Right cardiac atrium (tissue), 5 donors: ENCODE measurements at places on chromosomes 11 and 22.

DNA sequence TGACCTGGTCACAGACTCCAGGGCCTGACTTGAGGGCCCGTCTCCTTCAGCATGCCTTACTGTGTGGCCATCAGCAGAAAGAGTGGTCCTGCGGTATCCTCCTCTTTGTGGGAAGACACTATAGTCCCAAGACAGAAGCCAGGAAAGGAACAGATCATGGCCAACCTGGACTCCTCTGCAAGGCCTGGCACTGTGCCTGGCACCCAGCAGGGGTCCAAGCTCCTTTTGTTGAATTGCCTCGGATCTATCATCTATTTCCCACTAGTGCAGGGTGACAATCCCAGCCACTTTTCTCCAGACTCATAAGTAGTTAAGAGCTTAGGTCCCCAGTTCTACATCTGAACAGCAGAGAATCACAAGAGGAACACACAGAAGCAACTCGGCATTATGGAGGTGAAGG, 27.0 kb downstream of the DSCAML1 start:
- DNase-seq = no peak

DNA sequence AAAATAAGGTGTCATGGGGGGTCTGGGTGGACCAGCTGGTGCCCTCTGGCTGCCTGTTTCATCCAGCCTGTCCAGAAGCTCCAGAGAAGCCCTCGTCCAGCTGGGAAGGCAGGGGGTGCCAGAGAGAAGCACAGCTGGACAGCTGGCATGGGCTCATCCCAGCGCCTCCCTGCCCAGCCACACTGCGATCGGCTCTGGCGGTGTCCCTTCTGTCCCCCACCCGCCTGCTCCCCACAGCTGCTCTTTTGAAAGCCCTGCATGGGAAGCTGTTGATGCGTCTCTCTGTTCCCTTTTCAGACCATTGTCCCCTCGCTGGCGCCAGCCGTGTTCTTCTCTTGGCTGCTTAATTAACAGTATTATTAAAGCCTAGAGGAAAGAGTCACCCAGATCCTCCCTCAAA, 86.5 kb downstream of the MN1 start:
- DNase-seq = no peak

DNA sequence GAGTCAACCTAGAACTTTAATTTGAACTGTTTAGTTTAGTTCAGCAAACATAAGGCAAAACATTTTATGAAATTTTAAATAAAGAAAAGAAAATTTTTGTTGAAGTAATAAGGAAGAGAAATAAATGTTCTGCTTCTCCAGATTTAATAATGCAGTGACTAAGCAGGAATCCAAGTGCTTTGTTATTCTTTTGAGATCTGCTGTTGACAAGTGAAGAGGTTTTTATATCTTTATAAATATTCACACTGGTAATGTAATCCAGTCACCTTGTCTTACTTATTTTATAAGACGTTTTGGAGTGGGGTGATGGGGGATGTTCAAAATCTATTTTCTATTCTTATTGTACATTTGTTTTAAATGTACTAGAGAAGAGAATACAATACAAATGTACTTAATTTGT, 725.9 kb upstream of the CCDC179 start:
- no peak for DNase-seq

DNA sequence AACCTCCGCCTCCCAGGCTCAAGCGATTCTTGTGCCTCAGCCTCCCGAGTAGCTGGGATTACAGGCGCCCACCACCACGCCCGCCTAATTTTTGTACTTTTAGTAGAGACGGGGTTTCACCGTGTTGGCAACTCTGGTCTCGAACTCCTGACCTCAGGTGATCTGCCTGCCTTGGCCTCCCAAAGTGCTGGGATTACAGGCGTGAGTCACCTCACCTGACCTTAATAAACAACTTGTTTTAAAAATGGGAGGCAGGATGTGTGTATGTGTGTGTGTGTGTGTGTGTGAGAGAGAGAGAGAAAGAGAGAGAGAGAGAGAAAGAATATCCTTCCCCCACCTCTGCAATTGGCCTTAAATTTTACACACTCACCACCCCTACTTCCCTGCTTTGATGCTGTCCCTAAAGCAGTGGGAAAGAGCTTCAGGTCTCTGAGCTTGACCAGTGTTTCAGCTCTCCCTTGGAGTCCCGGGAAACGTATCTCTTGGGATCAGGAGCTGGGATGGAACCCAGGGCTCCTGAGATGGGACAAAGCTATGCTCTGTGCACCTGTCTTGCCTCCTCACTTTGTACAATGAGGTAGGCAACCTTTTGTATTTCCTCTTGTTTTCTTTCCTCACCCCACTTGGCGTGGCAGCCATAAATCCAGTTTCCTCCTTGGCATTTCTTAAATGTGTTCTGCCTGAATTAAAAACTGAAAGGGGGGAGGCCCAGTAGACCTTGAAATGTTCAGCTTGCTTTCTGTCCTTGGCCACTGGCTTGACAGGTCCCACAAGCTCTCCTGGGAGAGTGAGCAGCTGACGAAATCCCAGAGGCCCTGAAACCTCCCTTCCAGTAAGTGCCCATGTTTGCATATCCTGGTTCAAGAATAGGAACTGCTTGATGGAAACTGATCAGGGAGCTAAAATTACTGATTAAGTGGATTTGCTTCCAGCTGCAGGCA, 17.8 kb upstream of the XBP1 start:
- DNase-seq = no peak

DNA sequence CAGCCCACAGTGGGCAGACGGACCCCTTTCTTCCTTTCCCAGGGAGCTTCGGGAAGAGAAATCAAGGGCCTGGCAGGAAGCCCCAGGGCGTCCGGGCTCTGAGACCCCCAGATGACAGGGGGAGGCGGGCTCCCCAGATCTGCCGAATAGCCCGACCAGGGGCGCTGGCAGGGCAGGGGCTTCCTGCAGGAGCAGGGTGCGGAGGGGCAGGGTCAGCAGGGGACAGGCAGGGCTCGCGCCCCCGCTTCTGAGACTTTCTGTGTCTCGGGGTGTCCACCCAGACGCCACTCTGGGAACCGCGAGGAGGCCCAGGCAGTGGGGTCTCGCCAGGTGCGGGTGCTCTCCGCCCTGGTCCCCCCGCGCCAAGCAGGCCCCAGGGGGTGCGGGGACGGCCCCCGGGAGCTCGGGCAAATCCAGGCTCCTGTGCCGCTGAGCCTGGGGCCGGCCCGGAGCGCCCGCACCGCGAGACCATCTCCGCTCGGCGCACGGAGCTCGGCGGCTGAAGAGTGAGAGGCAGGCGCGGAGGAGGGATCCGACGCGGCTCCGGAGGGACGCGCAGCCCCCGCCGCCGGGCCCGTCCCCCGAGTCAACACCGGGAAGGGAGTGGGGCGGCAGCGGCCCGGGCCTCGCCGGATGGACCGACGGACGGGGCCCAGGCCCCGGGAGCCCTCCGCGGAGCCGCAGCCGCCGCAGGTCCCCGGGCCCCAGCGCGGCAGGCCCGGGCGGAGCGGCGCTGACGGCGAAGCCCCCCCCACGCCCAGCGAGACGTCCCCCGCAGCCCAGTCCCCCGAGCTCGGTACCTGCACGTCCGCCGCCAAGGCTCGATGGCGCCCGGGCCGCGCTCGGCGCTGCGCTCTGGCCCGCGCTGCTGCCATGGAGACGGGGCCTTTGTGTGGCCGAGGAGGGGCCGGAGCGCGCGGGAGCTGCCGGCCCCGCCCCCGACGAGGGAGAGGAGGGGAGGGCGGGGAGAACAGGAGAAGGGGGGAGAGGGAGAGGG, at the start of gene PLXNB2:
PLXNB2 (minus strand) TSS at position 894 of the 997 bp plus-strand sequence. CDS start 17,062 bp downstream, outside the sequence.
- DNase-seq = peak; percentile 95

DNA sequence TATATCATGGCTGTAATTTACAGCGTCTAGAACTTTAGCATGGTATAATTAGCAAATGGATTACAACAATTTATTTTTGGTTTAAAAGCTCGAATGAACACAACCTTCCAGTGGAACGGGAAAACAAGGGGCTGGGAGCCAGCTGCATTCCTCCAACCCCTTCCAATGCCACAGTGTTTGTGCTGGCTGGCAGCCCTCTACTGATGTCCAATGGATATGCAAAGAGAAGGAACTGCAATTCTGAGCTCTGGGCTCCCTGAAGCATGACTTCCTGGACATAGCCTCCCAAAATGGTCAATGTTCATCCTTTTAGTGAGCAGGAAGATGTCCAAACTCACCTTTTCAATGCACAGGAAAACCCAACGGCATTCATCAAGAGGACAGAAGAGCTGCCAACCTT, 288.3 kb downstream of the TENM4 start:
- DNase-seq = no peak

DNA sequence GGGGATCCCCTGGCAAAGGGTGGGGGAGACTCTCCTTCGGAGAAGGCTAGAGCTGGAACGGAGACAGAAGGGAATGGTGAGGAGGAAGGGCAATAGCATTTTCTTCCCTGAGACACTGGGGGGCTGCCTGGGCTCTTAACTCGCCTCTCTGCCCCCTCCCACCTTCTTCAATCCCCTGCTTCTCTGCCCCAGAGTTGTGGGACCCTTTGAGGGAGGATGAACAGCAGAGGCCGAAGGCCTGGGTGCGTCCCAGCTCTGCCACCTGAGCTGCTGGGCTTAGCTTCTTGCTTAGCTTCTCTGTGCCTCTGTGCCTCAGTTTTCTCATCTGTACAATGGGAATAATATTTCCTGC, 72.4 kb downstream of the RTL6 start:
- DNase-seq = no peak

- DNase-seq = no peak
Measured at GRCh38 chr22:40678493-40679248, 613 bp upstream of the MCHR1 start.

GRCh38 chr11:65051398-65051858, 6.9 kb downstream of the NAALADL1 start:
- DNase-seq = no peak

DNA sequence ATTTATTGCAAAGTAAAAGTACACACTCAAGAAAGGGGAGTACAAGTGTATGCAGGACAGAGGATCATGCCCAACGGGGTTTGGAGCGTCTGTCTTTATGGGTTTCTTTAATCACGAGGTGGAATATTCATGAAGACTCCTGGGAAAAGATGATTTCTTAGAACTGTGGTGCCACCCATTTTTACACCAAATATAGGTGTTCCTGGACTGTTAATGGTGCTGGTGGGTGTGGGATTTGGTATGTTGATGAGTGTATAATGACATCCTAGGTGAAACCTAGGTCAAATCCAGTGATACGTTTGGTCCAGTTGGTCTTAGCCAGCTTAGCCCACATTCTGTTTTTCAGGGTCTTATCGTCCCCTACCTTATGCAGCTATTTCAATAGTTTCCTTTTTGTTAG, 21.1 kb downstream of the ANO3 start:
- no peak for DNase-seq

- DNase-seq = peak; percentile 62
Measured at GRCh38 chr11:70343636-70344035, 54.7 kb upstream of the CTTN start.

- DNase-seq = peak; percentile 63
Measured at GRCh38 chr11:14538271-14538925, 18.2 kb upstream of the PSMA1 start.

- no peak for DNase-seq
Measured at GRCh38 chr11:117792241-117792640, 4.8 kb downstream of the DSCAML1 start.

GRCh38 chr22:35645646-35646045, 2.6 kb upstream of the APOL6 start:
- peak; percentile 41 for DNase-seq

- no peak for DNase-seq
Measured at GRCh38 chr11:76376746-76377558, 4.0 kb downstream of the THAP12 start.

DNA sequence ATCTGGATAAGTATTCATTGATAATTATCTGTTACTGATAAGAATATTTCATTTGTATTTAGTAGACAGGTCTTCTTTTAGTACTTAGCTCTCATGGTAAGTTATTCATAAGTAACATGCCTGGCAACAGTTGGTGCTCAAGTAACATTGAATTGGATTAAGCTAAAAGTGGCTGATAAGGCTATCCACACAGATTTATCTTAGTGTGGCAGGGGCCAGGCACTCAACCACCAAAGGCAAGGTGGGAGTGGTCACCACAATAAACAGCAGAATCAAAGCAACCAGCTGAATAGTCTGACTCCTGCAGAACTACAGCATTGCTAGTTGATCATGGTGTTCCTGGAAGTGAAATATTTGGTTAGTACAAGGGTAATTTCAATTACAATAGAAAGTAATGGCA, 33.0 kb upstream of the NARS2 start:
- no peak for DNase-seq

GRCh38 chr22:23193882-23194281, 13.6 kb downstream of the BCR start:
- DNase-seq = no peak

GRCh38 chr11:122440811-122441665, 214.5 kb upstream of the UBASH3B start:
- peak; percentile 87 for DNase-seq

- DNase-seq = no peak
Measured at GRCh38 chr11:116598036-116598435, 174.8 kb downstream of the BUD13 start.

DNA sequence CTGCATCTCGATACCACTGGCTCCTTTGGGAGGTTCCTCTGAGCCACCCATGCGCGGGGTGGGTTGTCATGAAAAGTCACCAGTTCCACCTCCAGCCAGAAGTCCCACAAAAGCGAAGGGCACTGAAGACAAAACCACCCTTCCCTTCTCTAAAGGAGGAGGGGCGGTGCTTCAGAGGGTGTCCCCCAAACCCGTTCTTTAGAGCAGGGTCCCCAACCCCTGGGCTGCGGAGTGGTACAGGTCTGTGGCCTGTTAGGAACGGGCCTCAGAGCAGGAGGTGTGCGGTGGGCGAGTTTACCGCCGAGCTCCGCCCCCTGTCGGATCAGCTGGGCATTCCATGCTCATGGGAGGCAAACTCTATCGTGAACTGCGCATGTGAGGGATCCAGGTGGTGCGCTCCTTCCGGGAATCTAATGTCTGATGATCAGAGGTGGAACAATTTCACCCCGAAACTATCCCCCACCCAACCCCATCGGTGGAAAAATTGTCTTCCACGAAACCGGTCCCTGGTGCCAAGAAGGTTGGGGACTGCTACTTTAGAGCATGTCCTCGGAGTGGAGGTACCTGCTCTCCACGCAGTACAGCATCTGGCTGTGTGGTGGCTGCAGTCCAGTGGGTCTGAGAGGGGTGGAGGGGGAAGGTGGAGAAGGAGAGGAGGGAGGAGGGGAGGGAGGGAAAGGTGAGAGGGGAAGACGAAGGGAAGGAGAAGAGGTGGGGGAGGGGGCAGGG, 72.9 kb upstream of the SEPTIN5 start:
- DNase-seq = no peak

GRCh38 chr11:57180964-57181363, 789 bp upstream of the LRRC55 start:
- DNase-seq = no peak
